ENCODE measurements at places on chromosomes 5 and 9.

GRCh38 chr9:113695440-113695851 is 180.7 kb upstream of the ZNF618 start:
- peaks cover 58% of the 10 kb centered on the region for H3K27me3 ChIP-seq
- DNase-seq: no peak
- no peaks in the 10 kb centered on the region for H3K36me3 ChIP-seq
- no peaks in the 10 kb centered on the region for H3K4me1 ChIP-seq
- H3K27ac ChIP-seq: no peak overlapping the region

DNA sequence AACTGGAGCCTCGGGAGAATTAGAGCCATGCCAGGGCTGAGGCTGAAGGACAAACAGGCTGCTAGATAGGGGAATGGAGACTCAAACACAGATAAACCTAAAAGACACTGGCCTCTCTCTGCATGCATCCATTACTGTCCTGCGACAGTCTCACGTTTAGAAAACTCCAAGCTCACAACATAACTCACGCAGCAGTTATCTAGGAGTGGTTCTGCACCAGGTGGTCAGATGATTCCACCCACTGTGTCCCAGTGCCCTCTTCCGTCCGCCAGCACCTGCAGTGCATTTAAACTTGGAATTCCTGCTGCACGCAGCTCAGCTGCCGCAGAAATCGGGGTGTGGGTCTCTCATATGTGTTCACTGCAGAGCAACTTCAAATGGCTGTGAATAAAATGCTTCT is 272.6 kb upstream of the IRX2 start:
- no peak overlapping the region for H3K27ac ChIP-seq
- H3K27me3 ChIP-seq: no peaks in the 10 kb centered on the region
- no peak for DNase-seq
- H3K36me3 ChIP-seq: no peaks in the 10 kb centered on the region
- H3K4me3 ChIP-seq: no peak overlapping the region

DNA sequence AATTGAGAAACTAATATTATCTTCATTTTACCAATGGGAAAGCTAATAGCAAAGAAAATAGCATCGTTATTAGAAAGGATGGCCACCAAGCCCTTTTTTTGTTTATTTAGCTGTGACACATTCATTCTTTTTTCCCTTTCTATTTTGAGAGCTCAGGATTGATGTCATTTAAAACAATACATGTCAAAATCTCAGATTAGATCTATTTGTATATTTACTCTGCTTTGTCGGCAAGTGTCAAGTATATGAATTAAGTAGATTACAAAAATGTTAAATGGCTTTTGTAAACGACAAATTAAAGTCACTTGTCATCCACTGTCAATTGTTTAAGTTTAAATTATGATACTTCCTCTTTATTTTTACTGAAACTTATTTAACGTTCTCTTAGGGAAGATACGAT is 118.9 kb downstream of the PAM start:
- DNase-seq: no peak
- H3K4me3 ChIP-seq: no peak overlapping the region
- H3K27ac ChIP-seq: no peak overlapping the region
- H3K36me3 ChIP-seq: peaks cover 11% of the 10 kb centered on the region
- H3K4me1 ChIP-seq: no peaks in the 10 kb centered on the region

DNA sequence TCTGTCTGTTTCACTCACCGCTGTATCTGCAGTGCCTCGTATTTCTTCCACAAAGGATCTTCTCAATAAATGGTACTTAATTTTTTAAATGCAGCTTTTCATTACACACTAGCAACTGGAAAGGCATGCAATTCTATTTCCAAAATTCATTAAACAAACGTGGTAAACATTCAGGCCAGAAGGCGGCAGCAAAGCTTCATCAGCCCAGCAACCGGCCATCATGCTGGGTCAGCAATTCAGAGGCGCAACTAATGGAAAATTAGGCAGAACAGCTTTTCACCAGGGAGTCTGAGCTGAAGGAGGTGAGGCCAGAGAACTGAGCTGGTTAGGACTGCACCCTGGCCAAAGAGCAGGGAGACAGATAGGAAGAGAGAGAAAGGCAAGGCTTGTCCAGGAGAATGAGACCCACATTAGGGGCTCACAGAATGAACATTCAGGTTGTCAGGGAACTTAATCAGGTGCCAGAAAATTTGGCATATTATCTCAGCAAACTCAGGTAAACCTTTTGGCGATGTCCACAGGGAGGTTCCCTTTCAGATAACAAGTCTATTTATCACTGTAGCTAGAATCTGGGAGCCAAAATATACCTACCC is 17.7 kb upstream of the RNF180 start:
- DNase-seq: no peak
- no peaks in the 10 kb centered on the region for H3K27me3 ChIP-seq
- H3K4me3 ChIP-seq: no peak overlapping the region
- no peaks in the 10 kb centered on the region for H3K4me1 ChIP-seq
- H3K27ac ChIP-seq: no peak overlapping the region

- no peak for DNase-seq
- no peaks in the 10 kb centered on the region for H3K27me3 ChIP-seq
- H3K4me1 ChIP-seq: peaks cover 2% of the 10 kb centered on the region
- H3K4me3 ChIP-seq: no peak overlapping the region
These were observed 159.3 kb downstream of the SLC24A2 start for GRCh38 chr9:19629488-19629887.

- H3K4me1 ChIP-seq: no peaks in the 10 kb centered on the region
- no peak for DNase-seq
- H3K4me3 ChIP-seq: no peak overlapping the region
These were observed 156.0 kb upstream of the OTULINL start for GRCh38 chr5:14425559-14425958.

Data from stimulated activated naive B cell treated with anti-CD40 and anti-IgM and Interleukin-4, amounts not matched to agents 10 μg/mL and 1 μg/mL and 100 μg/mL, for 72 hours (primary cell).